Fibroblast of skin of left biceps (primary cell): ENCODE measurements at places on chromosomes 3 and 15.

GRCh38 chr3:4835616-4836043, 143.6 kb upstream of the BHLHE40 start:
- DNase-seq: no peak

- DNase-seq: no peak
These were observed 9.0 kb upstream of the COPG1 start for GRCh38 chr3:129240436-129240835.

GRCh38 chr15:28456476-28457395, 76.0 kb downstream of the GOLGA8G start:
- DNase-seq: no peak

DNA sequence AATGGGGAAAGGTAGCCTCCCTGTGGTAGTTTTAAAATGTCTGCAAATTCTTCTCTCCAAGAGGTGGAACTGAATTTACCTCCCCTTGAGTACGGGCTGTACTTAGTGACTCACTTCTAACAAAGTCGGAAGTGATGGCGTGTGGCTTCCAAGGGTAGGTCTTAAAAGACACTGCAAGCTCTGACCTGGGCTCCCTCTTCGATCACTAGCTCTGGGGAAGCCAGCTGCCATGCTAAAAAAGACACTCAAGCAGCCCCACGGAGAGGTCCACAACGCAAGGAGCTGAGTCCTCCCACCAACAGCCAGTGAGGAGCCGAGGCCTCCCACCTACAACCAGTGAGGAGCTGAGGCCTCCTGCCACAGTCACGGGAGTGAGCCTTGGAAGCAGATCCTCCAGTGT, 122.0 kb upstream of the HACD2 start:
- DNase-seq: no peak
